ENCODE measurements at places on chromosomes 2 and 18. TPM values are rescaled to one million over a fixed set of nuclear protein-coding genes. Genes with fewer than 3 reads are reported as not detected.

GRCh38 chr2:203811491-203812221 lies 55.9 kb upstream of the CTLA4 start:
- peaks cover 83% of the 10 kb centered on the region for H3K27me3 ChIP-seq
- no peak overlapping the region for H3K27ac ChIP-seq
- H3K4me1 ChIP-seq = peaks cover 5% of the 10 kb centered on the region

GRCh38 chr2:196413821-196414274 lies 225.7 kb upstream of the CCDC150 start:
- H3K36me3 ChIP-seq = peaks cover 11% of the 10 kb centered on the region
- H3K4me3 ChIP-seq = peak overlapping the region; percentile 75
- H3K27me3 ChIP-seq = no peaks in the 10 kb centered on the region
- peak overlapping the region; percentile 83 for H3K27ac ChIP-seq

Gene SLC4A5
- polyA plus RNA-seq = not detected

Gene B3GNT7
- polyA plus RNA-seq = 2.3 TPM

Gene SULT1C2
- polyA plus RNA-seq = not detected

Gene MARCO
- polyA plus RNA-seq = not detected
